ENCODE measurements at places on chromosomes 1 and 21. TPM values are rescaled to one million over a fixed set of nuclear protein-coding genes. Genes with fewer than 3 reads are reported as not detected.

DNA sequence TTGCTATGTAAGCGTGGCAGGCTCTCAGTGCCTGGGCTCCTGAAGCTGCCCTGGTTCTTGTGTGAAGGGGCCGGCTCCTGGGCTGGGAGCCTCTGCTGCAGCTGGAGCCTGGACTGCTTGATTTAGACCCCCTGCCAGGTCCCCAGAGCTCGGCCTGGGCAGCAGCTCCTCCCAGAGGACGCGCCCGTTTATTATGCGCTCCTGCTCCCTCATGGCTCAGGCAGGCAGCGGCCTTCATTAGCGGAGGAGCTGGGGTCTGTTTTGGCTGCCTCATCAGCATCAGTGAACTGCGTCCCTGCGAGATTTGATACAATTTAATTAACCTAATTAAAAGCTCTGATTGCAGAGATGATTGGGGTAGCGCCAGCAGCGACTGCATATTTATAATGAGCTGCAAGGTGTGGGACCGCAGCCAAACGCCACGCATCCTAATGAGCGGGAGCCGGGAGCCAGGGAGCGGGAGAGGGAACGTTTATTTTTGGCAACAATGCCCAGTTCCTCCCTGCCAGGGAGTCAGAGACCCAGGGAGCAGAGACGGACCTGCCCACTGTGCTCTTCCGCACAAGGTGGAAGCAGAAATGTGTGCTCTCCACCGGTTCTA lies 16.6 kb downstream of the UTP11 start:
- H3K4me3 ChIP-seq: no peak overlapping the region
- no peaks in the 10 kb centered on the region for H3K27me3 ChIP-seq
- DNase-seq: peak; percentile 74
- H3K4me1 ChIP-seq: no peaks in the 10 kb centered on the region
- no peak overlapping the region for H3K27ac ChIP-seq
- peaks cover 20% of the 10 kb centered on the region for H3K36me3 ChIP-seq

DNA sequence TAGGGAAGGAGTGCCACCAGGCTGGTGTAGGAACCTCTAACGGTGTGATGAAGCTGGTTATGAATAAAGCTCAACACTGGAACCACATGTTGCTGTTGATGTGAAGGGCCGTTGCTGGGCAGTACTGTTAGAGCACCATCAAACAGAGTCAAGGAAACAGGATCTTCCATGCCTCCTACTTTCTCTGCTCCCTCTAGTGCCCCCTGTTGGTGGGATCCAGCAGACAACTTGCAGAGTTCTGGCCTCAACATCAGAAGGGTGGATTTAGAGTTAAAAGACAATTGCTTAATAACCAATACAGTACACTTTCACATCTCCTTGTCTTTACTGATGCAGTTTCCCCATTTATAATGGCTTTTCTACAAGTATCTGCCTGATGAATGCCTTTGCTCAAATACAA lies 336.4 kb downstream of the NTNG1 start:
- H3K4me3 ChIP-seq: no peak overlapping the region
- peaks cover 9% of the 10 kb centered on the region for H3K4me1 ChIP-seq
- DNase-seq: no peak
- H3K27me3 ChIP-seq: no peaks in the 10 kb centered on the region
- H3K36me3 ChIP-seq: no peaks in the 10 kb centered on the region

DNA sequence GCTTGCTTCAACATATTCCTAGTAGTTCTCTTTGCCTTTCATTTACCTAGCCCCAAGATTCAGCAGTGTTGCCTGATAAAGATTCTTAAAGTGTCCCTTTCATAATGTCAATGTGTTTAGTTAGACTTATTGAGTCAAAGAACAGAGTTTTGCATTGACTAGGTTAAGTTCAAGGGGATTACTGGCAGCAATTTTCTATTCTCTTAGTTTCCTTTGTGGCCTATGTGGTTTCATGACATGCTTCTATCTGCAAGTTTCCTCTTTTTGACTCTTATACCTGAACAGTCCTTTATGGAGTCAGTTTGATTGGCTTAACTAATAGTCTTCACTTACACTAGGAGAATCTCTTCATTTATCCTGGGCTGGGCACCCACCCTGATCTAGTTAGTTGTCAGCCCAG lies 151.3 kb downstream of the ADGRL4 start:
- no peak for DNase-seq
- no peaks in the 10 kb centered on the region for H3K36me3 ChIP-seq
- no peaks in the 10 kb centered on the region for H3K4me1 ChIP-seq
- no peaks in the 10 kb centered on the region for H3K27me3 ChIP-seq
- no peak overlapping the region for H3K27ac ChIP-seq
- no peak overlapping the region for H3K4me3 ChIP-seq

MAST2 gene
- 19.3 TPM for total RNA-seq

GRCh38 chr1:17181781-17182464 lies 23.0 kb upstream of the PADI1 start:
- no peak overlapping the region for H3K27ac ChIP-seq
- no peak for DNase-seq

GRCh38 chr1:53449021-53449420 lies 10.2 kb upstream of the DMRTB1 start:
- no peak for DNase-seq
- no peaks in the 10 kb centered on the region for H3K27me3 ChIP-seq
- no peak overlapping the region for H3K4me3 ChIP-seq
- H3K36me3 ChIP-seq: no peaks in the 10 kb centered on the region

LHX8 gene
- not detected for total RNA-seq

HCRTR1 gene
- not detected for total RNA-seq

WNT2B gene
- 4.2 TPM for total RNA-seq

COL6A2 gene
- total RNA-seq: 1,355 TPM

RGS7 gene
- total RNA-seq: 1.8 TPM

DNA sequence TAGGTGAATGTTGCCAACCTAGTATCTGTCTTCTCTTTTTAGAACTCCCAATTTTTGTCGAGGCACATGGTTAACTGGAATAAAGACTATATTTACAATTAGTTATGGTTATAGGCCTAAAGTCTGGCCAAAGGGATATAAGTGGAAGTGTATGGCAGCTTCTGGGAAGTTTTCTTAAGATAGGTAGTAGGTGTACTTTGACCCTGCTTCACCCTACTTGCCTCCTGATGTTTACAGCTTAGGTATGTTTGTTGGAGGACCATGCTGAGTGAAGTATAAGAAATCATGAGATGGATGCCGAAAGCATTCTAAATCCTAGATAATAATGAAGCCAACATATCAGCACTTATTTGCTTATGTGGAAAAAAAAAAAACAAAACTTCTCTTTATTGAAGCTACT lies 272.1 kb downstream of the S1PR1 start:
- no peak overlapping the region for H3K27ac ChIP-seq
- H3K4me1 ChIP-seq: no peaks in the 10 kb centered on the region
- DNase-seq: no peak
- no peaks in the 10 kb centered on the region for H3K36me3 ChIP-seq
- H3K27me3 ChIP-seq: no peaks in the 10 kb centered on the region

ERICH3 gene
- 0.16 TPM for total RNA-seq
